ENCODE measurements at places on chromosomes 13 and 19.

DNA sequence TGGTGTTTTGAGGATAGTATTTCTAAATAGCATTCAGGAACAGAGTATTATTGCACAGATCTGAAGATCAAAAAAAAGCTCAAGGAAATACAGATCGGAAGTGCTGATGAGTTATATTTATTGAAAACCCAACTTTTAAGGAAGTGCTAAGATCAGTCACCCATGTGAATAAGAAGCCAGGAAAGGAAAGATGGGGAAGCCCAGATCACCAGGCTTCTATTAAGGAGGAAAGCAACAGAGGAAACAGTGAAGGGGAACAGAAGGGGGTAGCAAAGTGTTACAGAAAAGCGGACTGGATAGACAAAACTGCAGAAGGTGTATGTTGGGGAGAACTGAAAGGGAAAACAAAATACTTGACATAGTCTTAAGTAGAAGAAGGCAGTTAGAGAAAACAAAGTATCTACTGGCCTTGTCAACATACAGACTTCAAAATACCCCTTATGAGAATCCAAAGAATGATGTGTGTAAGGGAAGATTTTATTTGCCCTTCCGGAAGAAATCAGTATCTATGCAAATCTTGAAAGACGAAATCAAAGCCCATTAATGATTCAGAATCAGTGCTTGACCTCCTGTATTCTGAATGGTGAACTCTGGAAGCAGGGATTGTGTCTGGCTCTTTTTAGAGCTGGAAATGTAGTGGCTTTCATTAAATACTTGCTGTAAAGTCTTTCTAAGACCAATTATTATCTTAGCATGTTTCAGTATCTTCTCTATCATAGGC, 12.1 kb downstream of the UFM1 start:
- peak overlapping the region; percentile 86 for H3K27ac ChIP-seq
- no peaks in the 10 kb centered on the region for H3K27me3 ChIP-seq

- H3K27ac ChIP-seq, result no peak overlapping the region
- no peaks in the 10 kb centered on the region for H3K27me3 ChIP-seq
- no peaks in the 10 kb centered on the region for H3K36me3 ChIP-seq
- H3K4me3 ChIP-seq, result peak overlapping the region; percentile 17
- no peak for DNase-seq
These were observed 188.7 kb downstream of the LHFPL6 start for GRCh38 chr13:39414339-39414738.

DNA sequence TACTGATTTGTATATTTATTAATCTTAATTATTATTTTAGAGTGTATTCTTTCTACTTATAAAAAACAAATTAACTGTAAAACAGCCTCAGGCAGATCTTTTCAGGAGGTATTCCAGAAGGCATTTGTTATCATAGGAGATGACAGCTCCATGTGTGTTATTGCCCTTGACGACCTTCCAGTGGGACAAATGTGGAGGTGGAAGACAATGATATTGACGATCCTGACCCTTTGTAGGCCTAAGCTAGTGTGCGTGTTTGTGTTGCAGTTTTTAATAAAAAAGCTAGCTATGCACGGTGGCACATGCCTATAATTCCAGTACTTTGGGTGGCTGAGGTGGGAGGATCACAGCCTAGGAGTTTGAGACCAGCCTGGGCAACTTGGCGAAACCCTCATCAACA, 46.7 kb downstream of the NDFIP2 start:
- H3K27me3 ChIP-seq, result no peaks in the 10 kb centered on the region
- DNase-seq, result no peak
- peaks cover 3% of the 10 kb centered on the region for H3K36me3 ChIP-seq
- no peaks in the 10 kb centered on the region for H3K4me1 ChIP-seq
- H3K27ac ChIP-seq, result no peak overlapping the region
- no peak overlapping the region for H3K4me3 ChIP-seq

- H3K4me3 ChIP-seq, result no peak overlapping the region
- H3K27me3 ChIP-seq, result no peaks in the 10 kb centered on the region
- no peaks in the 10 kb centered on the region for H3K36me3 ChIP-seq
- DNase-seq, result no peak
- no peak overlapping the region for H3K27ac ChIP-seq
- H3K4me1 ChIP-seq, result peaks cover 9% of the 10 kb centered on the region
These were observed 123.6 kb downstream of the NALCN start for GRCh38 chr13:101292711-101293110.

- H3K36me3 ChIP-seq, result no peaks in the 10 kb centered on the region
- DNase-seq, result no peak
- no peaks in the 10 kb centered on the region for H3K4me1 ChIP-seq
- H3K27me3 ChIP-seq, result no peaks in the 10 kb centered on the region
- no peak overlapping the region for H3K27ac ChIP-seq
These were observed 10.7 kb downstream of the EPSTI1 start for GRCh38 chr13:42981317-42981716.

DNA sequence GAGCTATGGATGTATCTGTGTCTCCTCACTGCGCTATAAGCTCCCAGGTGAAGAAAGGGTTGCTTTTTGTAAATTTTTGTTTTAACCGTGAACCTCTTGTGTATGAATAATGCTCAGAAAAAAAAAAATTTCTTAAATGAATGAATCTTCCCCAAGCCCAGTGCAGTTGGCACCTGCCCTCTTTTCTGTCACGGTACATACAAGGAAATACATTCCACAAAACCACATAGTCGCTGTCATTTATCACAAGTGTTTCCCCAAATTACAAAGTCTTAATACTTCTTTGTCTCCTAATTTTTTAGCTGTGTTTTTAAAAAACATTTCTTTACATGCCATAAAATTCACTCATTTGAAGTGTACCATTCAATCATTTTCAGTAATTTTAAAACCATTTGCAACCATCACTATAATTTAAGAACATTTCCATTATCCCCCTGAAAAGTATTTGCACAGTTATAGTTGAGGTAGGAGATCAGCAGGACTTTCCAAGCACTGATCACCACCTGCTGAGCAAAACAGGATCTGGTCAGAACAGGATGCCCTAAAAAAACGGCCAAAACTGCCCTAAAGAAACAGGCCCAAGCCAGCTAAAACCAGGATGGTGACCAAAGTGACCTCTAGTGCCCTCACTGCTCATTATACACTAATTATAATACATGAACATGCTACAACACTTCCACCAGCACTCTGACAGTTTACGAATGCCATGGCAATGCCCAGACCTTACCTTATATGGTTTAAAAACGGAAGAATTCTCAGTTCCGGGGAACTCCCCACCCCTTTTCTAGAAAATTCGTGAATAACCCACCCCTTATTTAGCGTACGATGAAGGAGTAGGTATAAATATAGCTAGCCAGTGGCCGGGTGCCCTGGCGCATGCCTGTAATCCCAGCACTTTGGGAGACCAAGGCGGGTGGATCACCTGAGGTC, 1.3 kb upstream of the TEX30 start:
- H3K4me1 ChIP-seq, result peaks cover 31% of the 10 kb centered on the region
- H3K36me3 ChIP-seq, result peaks cover 8% of the 10 kb centered on the region
- no peak for DNase-seq
- H3K4me3 ChIP-seq, result peak overlapping the region; percentile 86
- no peaks in the 10 kb centered on the region for H3K27me3 ChIP-seq
- H3K27ac ChIP-seq, result no peak overlapping the region

DNA sequence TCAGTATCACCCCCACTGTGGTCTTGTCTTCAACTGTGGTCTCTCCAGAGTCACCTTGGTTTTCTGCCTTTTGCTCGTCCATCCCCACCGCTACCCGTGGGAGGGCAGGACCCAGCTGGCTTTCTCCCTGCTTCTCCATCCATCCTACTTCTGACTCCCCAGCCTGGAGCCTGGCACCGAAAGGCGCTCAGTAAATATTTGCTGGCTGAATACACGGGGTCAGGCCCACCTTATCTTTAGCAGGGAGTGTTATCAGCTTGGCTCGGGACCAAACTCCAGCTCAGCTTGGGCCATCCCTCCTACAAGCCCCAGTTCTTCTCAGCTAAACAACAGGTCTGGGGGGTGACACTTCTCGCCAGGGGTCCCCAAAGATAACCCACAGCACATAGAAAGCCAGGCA, 62.0 kb upstream of the KLF2 start:
- H3K36me3 ChIP-seq, result no peaks in the 10 kb centered on the region
- H3K4me1 ChIP-seq, result no peaks in the 10 kb centered on the region
- H3K4me3 ChIP-seq, result no peak overlapping the region
- H3K27me3 ChIP-seq, result peaks cover 2% of the 10 kb centered on the region
- no peak for DNase-seq

- peaks cover 3% of the 10 kb centered on the region for H3K27me3 ChIP-seq
- peak overlapping the region; percentile 94 for H3K4me3 ChIP-seq
- H3K36me3 ChIP-seq, result no peaks in the 10 kb centered on the region
- DNase-seq, result no peak
- peak overlapping the region; percentile 81 for H3K27ac ChIP-seq
- H3K4me1 ChIP-seq, result peaks cover 25% of the 10 kb centered on the region
These were observed 606 bp downstream of the PRDX2 start for GRCh38 chr19:12800923-12801465.

DNA sequence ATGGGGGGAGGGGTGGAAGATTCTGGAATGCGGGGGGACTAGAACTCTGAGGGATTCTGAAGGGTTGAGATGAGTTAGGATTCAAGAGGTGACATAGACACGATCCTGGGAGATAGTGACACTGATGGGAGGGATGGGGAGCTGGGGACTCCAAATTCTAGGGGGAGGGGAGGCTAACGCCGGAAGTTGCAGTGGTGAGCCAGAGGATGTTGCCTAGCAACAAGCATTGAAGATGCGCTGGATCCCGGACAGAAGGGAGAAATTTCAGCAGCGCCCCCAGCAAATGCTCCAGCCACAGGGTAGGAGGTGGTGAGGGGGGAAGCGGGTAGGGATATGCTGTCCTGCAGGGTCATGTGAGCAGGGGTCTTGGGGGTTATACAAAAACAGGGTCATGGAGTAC, 6.9 kb upstream of the LTBP4 start:
- peak overlapping the region; percentile 65 for H3K4me3 ChIP-seq
- peaks cover 49% of the 10 kb centered on the region for H3K4me1 ChIP-seq
- no peak for DNase-seq
- peaks cover 3% of the 10 kb centered on the region for H3K36me3 ChIP-seq
- peaks cover 20% of the 10 kb centered on the region for H3K27me3 ChIP-seq
- no peak overlapping the region for H3K27ac ChIP-seq

DNA sequence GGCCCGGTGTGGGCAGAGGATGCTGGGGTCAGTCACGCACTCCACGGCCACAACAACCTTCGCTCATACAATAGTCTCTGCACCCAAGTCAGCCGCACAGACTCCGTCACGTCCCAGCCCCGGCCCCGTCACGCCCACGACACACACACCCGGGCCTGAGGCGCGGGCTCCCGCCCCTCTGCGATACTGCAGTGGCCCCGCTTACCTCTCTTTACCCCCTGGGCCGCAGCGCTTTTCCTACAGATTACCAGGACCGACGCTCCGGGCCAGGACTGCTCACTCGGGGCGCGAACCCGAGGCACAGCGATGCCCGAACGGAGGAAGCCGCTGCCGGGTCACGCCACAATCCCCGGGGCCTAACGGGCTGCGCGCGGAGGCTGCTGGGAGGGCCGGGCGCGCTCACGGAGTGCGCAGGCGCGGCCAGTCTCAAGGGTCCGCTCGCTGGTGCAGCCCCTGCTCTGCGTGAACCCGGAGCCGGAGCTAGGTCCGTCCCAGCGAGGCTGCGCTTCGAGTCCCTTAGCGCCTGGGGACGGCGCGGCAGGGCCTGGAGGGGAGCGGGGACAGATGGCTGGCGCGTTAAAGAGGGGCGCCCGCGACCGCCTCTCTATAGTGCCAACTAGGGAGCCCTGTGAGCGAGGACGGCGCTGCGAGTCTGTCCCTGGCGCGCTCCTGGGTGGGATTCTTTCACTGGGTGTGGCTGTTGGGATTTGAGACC, at the start of gene ZFP82:
TSS of gene ZFP82 (minus strand) at position 358 of the 715 bp plus-strand sequence. CDS start 8,855 bp downstream, outside the sequence.
- H3K27me3 ChIP-seq, result no peaks in the 10 kb centered on the region
- H3K36me3 ChIP-seq, result peaks cover 34% of the 10 kb centered on the region

DNA sequence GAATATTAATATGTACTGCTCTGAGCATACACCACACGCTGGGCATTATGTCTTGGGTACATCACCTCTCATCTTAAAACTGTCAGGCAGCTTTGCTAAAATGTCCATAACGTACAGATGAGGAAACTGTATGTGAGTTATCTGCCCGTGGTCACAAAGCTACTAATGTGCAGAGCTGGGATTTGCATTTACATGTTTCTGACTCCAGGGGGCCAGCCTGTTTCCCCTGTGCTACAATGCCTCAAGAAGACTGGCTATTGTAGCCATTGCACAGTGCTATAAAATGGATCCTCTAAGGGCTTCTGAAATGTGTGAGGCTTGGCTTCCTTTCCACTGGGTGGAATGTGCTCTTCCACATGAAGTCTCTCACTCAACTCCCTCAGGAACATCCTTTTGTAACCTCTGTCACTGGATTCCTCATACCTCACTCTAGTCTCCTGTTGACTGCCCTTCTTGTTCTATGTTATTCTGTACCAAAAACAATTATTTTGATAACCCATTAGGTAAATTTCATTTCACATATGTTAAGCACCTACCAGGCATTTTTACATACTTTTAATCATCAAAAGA, 95.6 kb upstream of the HTR2A start:
- H3K36me3 ChIP-seq, result no peaks in the 10 kb centered on the region
- H3K4me3 ChIP-seq, result no peak overlapping the region
- no peak overlapping the region for H3K27ac ChIP-seq
- no peaks in the 10 kb centered on the region for H3K4me1 ChIP-seq

- H3K27ac ChIP-seq, result no peak overlapping the region
- no peaks in the 10 kb centered on the region for H3K4me1 ChIP-seq
- H3K27me3 ChIP-seq, result peaks cover 48% of the 10 kb centered on the region
- no peaks in the 10 kb centered on the region for H3K36me3 ChIP-seq
These were observed 43.3 kb downstream of the FLT1 start for GRCh38 chr13:28451482-28452217.

DNA sequence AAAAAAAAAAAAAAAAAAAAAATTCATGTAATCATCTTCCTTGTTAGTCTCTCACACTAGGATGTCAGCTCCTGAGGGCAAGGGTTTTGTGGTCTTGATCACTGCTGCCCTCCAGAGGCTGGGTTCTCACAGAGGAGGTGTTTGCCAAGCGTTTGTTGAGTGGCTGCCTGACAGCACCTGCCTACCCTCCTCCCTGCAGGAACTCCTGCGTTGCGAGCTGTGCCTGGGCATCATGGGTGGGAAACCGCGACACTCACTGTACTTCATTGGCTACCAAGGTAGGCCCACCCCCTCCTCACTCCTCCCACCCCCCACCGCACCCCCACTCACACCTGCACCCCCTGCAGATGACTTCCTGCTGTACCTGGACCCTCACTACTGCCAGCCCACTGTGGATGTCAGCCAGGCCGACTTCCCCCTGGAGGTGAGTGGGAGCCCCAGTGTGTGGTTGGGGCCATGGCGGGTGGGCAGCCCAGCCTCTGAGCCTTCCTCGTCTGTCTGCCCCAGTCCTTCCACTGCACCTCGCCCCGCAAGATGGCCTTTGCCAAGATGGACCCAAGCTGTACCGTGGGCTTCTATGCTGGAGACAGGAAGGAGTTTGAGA, 8.1 kb downstream of the ATG4D start:
- H3K27me3 ChIP-seq, result no peaks in the 10 kb centered on the region
- H3K27ac ChIP-seq, result no peak overlapping the region
- no peaks in the 10 kb centered on the region for H3K4me1 ChIP-seq
- no peak for DNase-seq
- H3K4me3 ChIP-seq, result peak overlapping the region; percentile 27
